ENCODE measurements at places on chromosomes 6 and 20. TPM values are rescaled to one million over a fixed set of nuclear protein-coding genes. Genes with fewer than 3 reads are reported as not detected.

DNA sequence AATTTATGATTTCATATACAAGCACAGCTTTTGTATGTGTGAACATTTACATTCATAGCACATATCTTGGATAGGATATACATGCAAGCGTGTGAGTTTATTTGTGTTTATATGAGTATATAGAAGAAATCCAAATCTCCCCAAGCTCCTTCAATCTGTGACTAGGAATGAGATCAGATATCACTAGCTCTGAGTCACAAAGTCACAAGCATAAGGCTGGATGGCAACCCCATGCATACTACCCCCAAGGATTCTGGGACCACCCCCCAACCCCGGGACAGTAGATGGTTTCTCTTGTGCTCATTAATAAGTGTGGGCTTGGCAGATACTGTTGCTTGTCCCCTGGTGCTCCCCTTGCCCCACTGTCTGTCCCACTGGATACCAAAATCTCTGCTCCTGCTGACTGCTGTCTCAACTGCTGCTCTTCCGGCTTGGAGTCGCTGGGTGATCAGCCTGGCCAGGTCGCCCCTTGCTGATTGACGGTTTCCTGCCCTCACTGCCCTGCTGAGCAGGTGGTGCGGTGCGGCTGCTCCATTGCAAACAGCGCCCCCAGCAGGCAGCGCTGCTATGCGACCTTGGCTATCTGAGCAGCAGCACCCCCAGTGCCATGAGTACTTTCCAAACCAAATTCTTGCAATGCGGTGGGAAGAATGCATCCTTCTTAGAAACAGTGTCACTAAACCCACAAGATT, 279.4 kb downstream of the CD83 start:
- no peak for DNase-seq

DNA sequence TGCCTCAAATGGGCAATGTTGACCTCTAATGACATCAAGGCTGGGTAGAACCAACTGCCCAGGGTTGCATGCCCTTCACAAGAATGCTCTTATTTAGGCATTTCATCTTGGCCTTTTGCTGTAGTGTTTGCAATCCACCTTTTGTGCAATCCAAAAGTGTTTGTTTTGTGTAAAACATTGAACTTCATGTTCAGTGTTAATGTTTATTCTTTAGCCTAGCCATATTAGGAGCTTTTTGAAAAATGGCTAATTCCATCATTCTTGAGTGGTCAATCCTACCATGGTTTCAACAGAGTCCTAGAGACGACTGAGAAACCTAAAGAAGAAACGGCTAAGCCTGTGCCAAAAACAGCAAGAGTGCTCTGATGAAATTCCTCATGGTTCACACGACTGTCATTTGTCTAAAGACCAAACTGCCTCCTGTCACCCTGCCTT, 279.6 kb upstream of the PRDM1 start:
- no peak for DNase-seq

Gene DACT2
- 3.7 TPM for polyA plus RNA-seq

Gene CCM2L
- polyA plus RNA-seq: 6.2 TPM

Gene ZC3H12D
- 0.11 TPM for polyA plus RNA-seq

Gene ZNF217
- 21.6 TPM for polyA plus RNA-seq

- no peak for DNase-seq
Measured at GRCh38 chr6:134708079-134708478, 241.8 kb downstream of the ALDH8A1 start.

- no peak for DNase-seq
Measured at GRCh38 chr6:30767158-30767943, 23.0 kb upstream of the IER3 start.

Gene GPR6
- not detected for polyA plus RNA-seq

- DNase-seq: peak; percentile 42
Measured at GRCh38 chr6:32685603-32686002, 19.1 kb upstream of the HLA-DQB1 start.

GRCh38 chr20:3406481-3407039, 909 bp downstream of the DNAAF9 start:
- peak; percentile 59 for DNase-seq

- DNase-seq: no peak
Measured at GRCh38 chr6:105781915-105782314, 304.2 kb upstream of the PRDM1 start.

Gene ERVFRD-1
- polyA plus RNA-seq: 0.11 TPM

Gene SLC26A8
- polyA plus RNA-seq: 0.27 TPM

Gene PTCRA
- polyA plus RNA-seq: 0.16 TPM

DNA sequence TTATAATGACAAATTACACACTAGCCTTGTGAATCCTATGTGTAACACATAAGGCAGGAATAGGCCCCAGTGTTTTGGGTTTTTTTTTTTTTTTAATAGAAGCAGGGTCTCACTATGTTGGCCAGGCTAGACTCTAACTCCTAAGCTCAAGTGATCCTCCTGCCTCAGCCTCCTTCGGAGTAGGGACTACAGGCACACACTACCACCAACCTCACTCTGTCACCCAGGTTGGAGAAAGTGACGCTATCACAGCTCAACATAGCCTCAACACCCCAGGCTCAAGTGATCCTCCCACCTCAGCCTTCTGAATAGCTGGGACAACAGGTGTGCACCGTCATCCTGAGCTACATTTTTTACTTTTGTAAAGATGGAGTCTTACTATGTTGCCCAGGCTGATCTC, 205.8 kb upstream of the RREB1 start:
- no peak for DNase-seq

- DNase-seq: no peak
Measured at GRCh38 chr6:109772883-109773431, 81.9 kb downstream of the FIG4 start.

- no peak for DNase-seq
Measured at GRCh38 chr20:53875452-53875851, 194.9 kb downstream of the BCAS1 start.

GRCh38 chr20:63212792-63213191, 3.1 kb downstream of the YTHDF1 start:
- DNase-seq: no peak

DNA sequence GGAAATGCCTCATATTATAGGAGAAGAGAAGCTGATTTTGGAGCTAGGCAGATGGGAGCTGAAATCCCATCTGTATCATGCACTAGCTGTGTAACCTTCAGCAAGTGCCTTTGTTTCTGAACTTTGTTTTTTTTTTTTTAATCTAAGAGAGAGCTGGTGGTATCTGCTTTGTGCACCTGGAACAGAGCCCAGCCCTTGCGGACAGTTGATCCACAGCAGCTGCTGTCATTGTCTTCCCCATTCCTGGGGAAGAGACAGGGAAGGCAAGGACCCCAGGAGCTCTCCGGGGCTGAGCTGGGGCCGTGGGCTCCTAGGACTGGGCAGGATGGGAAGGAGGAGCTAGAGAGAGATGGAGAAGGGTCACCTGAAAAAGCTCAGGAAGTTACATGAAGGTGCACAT, 92.1 kb downstream of the SYNJ2 start:
- DNase-seq: no peak

Gene MOCS1
- polyA plus RNA-seq: 5.3 TPM

Gene JAG1
- 52.8 TPM for polyA plus RNA-seq

- peak; percentile 97 for DNase-seq
Measured at GRCh38 chr6:6699741-6700367, 111.3 kb downstream of the LY86 start.

- DNase-seq: no peak
Measured at GRCh38 chr20:57577679-57578475, 17.0 kb downstream of the PCK1 start.

Gene RAD21L1
- polyA plus RNA-seq: not detected

Gene OXT
- 0.87 TPM for polyA plus RNA-seq

DNA sequence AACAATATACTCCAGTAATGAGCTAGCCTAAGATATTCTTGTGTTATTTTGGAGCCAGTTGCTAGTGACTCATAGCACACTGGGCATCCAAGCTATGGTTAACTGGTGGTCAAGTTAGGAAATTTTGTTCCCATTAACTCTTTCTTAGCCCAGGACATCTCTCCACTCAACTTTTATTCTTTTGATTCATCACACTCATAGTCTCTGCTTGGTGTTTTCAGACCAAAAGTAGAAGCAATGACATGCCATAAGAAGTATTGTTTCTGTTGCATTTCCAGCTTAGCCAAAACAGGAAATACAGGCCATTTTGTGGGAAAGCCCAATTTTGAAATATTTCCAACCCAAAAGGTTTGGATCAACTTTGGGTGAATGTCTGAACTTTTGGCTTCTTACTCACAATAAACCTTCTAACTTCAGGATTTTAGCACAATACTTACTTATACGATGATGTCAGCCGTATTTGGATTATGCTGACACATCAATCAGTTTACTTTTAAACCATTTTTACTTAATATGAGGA, 31.6 kb upstream of the CCN2 start:
- DNase-seq: no peak

All from muscle of leg (tissue), 16 donors.